CD4-positive, alpha-beta T cell treated with Interleukin-4 for 4 hours (primary cell): ENCODE measurements at places on chromosomes 2 and 18.

GRCh38 chr18:48193521-48194492 lies 215.4 kb downstream of the ZBTB7C start:
- DNase-seq: no peak

GRCh38 chr2:128682266-128682665 lies 363.6 kb upstream of the HS6ST1 start:
- no peak for DNase-seq

GRCh38 chr18:79953971-79954651 lies 2.7 kb upstream of the SLC66A2 start:
- DNase-seq: no peak

DNA sequence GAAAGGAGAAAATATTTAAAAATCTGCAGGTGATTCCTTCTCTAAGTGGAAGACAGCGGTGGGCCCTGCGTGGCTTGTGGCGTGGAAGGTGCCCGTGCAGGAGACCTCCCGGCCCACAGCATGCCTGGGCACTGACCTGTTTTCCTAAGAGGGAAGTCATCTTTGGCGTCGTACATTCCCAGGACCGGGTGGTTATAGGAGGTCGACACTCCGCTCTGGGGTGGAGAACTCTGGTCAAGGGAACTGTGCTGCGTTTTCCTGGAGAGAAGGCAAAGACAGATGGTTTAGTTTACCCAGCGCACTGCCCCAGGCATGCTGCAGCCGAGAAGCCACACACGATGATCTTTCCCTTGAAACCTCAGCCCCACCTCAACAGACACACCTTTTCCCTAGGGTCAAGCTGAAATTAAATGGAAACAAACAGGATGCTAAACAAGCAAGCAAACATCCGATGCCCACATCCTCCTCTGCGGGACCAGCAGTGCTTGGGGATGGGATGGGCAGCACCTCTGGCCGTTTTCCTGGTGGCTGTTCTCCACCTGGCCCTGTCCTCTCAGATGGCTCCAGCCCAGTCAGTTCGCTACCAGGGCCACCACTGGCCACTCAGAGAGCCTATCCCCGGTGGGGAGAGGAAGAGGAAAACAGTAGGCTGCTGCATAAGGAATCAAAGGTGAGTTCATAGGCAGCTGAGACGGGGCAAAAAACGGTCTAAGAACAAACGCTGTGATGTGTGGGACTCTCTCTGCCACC lies 244.1 kb downstream of the HDAC4 start:
- no peak for DNase-seq

DNA sequence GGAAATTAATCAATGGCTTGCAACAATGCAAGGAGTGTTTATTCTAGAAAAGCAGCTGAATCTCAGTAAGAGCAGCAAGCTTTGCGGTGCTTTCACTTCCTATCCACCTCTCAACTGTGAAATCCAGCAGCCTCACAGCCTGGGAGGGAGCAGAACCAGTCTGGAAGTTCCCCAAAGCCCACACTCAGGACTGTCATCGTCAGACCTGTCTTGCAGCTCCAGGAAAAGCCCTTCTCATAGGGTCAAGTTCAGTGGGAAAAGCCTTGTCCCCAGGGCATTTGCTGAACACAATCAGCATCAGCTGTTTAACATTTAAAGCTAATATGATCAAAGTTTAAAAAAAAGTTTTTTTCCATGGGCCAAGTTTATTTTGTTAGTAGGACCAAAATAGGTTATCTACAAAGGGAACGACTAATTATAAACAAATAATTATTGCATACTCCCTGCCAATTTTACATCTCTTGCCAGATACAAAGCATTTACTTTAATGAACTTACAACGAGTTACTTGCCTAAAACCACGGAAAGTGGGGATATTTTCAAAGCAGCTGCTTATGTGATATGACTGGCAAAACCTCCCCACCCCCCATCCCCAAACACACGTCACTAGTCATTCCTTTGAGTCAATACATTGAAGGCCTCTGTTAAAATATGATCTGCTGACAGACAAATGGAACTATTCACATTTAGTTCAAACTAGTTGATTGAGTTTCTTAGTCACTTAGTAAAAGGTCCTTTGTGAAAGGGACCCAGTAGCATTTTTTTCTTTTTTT lies 36.8 kb downstream of the PARD6G start:
- DNase-seq: no peak

DNA sequence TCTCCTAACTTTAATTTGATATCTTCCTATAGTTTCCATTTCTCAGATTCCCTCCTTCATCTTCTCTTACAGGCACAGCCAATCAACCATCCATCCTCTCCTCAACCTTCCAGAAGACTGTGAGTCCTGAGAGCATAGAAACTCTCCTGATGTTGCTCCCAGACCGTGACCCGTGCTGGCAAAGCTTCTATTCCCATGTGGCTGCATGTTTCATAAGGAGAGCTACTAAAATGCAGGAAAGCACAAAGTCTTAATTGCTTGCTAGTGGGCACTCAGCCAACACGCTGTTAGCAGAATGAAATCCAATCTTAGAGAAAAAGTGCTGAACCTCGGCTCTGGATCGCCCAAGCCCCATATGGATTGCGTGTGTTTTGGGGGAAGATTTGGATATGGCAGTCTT lies 1244.7 kb upstream of the ZEB2 start:
- DNase-seq: no peak

- DNase-seq: no peak
Observed at GRCh38 chr2:116732322-116732721, 1082.2 kb upstream of the DDX18 start.

DNA sequence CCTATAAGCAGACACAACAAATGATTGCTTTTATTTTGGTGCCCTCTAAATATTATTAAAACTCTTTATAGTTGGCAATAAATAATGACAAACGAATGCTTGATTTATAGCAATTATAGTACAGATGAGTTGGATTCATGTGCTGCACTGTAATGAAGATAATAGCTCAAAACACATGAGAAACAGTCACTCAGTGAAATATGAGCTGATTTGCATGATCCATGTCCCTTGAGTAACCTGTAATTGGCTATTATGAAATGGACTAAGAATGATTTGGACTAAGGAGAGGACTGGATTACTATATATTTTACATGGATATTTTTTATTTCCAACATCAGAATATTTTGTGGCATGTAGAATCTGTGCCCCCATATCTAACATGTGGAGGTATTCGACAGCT lies 365.6 kb upstream of the UBE2E3 start:
- DNase-seq: no peak

- no peak for DNase-seq
Observed at GRCh38 chr18:76380791-76381405, 114.1 kb downstream of the ZNF516 start.

GRCh38 chr2:190972846-190973245 lies 41.1 kb downstream of the STAT1 start:
- no peak for DNase-seq

- DNase-seq: no peak
Observed at GRCh38 chr2:207224791-207225482, 59.2 kb upstream of the KLF7 start.

DNA sequence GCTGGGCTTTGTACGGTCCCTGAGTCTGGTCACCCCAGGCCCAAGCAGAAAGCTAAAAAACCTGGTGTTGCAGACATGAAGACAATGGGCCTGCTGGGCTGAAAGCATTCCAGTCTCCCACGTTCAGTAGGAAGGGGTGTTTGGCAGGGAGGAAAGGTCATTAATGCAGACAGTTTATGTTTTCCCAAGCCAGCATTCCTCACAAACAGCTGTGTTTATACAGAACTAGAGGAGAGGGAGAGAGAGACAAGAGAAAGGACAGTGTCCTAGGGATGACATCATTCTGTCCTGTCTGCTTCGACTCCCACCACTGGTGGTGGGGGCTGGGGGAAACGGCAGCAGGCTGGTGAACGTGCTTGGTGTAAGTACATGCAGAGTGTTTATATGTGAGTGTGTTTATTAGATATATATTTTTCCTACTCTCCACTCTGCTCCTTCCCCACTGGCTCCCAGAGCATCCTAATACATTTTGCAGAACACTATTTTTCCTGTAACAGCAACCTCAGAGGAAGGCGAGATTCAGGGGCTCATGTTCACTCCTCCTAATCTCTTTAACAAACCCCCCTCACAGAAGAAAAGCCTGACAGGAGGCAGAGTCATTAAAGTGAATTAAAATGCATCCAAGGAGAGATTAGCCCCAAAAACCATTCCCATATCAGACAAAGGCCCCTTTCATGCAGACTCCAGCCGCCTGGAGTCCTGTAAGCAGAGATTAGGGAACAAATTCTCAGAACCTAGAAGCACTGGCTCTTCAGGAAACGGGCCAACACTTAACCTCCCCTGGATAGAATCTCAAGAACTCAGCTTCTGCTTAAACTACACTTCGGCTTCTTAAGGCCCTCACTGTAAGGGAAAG lies 380.4 kb downstream of the TNS1 start:
- DNase-seq: no peak

DNA sequence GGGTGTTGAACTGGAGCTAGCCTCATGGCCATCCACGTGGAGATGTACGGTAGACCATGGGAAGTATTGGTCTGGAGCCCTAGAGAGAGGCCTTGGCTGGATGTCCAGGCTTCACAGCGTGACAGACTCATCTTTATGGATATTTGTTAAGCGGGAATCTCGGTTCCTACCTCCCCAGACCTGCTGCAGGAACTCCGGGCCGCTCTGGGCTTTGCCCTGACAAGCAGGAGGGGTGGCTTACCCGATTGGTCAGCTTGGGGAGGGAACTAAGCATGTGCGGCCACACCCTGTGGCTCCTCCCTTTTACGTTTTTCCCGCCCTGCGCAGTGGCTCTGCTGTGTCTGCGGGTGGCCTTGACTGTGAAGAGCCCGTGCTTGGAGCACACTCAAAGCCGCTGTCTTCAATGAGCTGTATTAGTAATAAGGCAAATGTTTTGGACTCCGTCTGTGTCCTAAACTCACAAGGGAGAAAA lies 52.3 kb downstream of the PAPOLG start:
- DNase-seq: no peak

DNA sequence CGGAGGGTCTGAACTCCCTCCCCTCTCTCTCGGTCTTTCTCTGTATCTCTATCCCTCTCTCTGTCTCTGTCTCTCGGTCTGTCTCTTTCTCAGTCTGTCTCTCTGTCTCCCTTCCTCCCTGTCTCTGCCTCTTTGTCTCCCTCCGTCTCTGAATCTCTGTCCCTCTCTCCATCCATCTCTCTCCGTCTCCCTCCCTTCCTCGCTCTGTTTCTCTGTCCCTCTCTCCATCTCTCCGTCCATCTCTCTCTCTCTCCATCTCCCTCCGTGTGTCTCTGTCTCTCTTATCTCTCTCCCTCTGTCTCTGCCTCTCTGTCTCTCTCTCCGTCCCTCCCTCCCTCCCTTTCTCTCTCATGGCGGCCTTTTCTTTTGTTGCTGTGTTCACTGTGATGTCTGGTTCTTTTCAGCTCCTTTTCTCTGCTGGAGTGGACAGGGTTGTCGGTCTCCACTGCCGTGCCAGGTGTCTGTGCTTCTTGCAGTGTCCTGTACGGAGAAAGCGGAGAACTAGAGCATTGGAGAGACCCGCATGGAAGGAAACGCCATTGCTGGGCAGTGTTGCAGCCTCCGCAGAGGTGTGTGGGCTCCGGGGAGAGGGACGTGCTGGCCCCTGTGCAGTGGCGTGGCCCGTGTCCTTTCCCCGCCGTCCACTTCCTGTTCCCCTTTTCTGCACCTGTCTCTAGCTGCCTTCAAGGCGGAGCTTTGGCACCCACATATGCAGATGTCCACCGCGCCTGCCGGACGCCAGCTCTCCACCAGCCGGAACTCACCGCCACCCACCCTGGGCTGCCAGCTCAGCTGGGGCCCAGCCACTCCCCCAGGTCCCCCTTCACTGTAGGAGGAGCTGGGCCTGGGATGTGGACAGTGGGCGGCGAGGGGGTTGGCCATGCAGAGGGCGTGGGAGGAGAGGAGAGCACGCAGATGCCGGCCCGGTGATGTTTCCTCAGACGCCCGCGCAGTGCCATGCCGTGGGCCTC lies 113.1 kb downstream of the NFATC1 start:
- DNase-seq: no peak

DNA sequence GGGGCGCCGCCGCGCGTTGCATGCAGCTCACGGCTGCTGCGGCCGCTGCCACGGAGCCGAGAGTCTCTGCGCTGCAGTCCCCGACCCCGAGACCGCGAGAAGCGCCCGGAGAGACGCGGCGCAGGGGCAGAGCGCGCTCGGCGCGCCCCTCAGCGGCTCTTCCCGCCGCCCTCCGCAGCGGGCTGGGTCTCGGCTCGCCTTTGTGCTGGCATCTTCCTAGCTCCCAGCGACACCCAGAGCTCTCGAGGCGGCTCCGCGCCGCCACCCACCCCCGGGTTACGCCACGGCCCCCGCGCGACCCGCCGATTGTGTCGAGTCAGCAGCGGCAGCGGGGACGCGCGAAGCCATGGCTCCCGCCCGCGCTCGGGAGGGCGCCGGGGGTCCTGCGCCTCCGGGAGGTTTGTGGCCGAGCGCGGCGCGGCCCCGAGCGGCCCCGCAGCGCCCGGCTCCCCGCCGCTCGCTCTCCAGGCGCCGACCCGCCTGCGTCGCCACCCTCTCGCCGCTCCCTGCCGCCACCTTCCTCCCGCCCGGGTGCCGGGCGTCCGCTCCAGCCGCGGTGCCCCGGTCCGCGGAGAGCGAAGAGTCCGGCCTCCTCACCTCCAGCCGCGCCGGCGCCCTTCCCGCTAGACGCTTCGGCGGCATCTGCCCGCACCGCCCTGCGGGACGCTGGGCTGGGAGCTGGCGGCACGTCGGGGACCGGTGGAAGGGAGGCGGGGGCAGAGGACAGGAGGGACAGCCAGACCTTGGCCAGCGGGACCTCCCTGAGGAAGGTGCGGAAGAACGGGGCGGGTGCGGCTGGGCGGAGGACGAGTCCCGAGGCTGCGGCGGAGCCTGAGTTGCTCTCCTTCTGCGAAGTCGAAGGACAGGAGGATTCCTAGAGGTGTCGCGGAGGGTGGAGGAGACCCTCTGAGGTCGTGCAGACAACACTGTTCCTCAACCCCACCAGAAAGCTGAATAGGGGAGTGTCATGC lies 46.3 kb upstream of the CCDC150 start:
- DNase-seq: no peak

DNA sequence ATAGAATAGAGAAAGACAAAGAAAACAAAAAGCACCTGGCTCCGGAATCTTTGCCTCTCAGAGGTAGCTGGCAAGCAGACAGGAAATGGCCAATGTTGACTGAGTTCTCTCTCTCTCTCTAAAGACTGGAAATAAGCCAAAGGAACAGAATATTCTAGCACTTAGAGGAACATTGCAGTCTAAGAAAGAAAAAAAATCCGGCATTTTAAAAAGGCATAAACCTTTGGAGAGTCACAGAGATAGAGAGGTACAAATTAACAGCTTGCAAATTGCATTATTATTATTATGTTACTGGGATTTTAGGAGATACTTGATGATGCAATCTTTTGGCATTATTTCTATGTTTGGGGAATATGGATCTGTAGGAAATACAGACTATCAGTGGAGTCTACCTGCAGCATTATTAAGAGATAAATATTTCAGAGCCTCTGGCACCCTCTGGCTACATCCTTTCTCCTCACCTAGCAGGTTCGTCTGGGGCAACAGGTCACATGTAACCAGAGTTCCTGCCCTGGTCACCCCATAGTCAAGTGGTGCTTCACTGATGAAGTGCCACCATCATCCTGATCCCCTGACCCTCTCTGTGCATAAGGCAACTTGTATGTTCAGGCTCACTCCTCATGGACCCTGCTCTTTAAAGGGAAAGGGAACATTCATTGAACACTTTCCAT lies 318.9 kb upstream of the ACVR2A start:
- no peak for DNase-seq
